ENCODE measurements at places on chromosomes 1 and 21.

- no peak for DNase-seq
Observed at GRCh38 chr1:116806671-116807070, 52.4 kb downstream of the CD2 start.

- no peak for DNase-seq
Observed at GRCh38 chr1:8427986-8428385, 110.1 kb downstream of the SLC45A1 start.

- DNase-seq, result no peak
Observed at GRCh38 chr1:192958350-192958749, 100.8 kb downstream of the UCHL5 start.

DNA sequence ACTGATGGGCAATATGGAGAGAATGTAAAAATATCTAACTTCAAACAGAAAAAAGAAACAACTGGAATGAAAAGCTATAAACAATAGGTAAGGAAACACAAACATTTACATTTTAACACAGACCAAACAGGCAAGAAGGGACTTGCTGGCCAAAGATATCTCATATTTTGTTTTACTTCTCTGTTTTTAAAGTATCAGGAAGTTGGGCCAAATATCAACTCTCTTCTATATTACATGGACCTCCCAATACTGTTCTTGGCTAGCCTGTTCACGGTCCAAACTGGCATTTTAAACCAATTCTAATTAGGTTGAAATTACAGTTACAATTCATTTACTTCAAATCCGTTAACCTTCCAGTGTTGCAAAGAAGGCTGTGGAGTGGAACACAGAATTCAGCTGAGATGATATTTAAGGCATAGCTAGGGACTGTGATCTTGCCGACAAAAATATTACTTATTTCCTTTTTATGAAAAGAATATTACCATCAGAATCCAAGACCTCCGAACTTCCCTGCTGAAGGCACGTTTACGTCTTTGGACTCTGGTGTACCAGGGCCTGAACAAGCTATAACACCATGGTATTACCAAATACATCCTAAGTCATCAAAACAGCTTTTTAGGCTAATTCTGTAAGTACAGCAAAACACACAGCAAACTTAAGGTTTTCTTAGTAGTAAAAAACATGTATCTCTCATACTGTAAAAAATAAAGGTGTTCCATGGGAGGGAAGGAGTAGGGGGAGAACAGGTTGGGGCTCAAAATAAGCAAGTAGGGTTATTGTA is 165.4 kb downstream of the RUNX1 start:
- no peak for DNase-seq

- no peak for DNase-seq
Observed at GRCh38 chr1:235781807-235782206, 84.9 kb downstream of the LYST start.

DNA sequence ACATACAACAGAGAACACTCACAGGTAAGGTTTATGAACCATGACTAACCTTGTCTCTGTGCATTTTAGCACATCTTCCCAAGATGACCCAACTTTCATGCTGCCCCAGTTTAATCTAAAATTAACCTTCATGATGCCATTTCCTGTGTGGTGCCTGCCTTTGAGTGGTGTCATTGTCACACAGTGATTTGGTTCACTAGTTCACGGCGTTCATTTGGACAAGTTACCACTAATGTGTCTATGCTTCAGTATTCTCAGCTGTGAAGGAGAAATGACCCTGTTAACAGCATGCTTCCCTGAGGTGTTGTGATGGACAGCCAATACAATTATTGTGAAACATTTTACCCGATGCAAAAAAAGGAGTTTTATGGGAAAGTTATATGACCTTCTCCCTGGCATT is 693.1 kb downstream of the RWDD3 start:
- no peak for DNase-seq

DNA sequence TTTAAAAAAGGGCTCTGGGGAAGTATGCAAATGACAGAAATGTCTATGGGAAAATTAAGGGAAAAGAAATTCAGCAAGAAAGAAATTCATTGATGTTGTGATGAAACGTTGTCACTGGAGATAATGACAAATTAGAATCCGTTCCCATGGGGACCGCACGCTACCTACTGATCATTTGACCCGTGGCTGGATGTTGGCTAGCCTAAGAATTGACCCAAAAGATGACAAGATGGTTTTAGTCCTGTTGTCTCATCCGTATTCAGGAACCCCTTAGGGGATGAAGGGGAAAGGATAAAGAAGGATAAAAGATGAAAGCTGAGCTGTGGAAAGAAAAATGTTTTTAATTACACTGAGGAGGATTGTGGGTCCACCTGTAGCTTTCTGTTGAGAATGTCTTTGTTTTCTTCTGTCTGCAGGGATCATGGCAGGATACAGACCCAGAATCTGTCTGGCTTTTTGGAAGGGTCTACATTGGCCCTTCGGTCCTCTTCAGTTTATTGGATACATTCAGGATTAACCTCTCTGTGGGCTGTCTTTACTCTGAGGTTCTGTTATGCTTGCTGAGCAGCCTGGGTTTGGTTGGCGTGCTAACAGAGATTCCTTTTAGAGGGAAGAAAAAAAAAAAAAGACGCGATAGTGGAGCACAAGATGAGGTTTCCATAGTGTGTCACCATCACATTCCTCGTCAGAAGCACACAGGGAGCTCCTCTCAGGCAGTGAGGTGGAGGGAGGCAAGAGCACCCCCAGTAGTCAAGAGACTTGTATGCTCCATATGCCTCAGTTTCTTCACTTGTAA is 106.2 kb downstream of the CACHD1 start:
- no peak for DNase-seq

DNA sequence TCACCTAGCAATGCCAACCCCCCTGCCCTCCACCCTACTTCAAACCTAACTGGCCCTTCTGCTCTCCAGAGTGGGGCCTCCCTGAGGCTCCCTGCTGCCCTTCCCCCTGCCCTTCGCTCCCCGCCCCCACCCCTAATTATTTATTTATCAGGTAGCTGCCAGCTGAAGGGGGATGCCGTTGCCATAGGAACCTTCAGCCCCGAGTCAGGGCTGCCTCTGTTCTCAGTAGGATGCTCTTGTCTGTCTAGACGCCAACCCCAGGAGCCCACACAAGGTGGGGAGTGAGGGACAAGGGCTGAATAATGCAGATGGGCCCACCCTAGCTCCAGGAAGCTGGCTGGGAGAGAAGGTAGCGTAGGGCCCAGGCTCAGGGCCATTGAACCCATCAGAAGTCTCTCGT is 41.1 kb downstream of the NKAIN1 start:
- peak; percentile 44 for DNase-seq

DNA sequence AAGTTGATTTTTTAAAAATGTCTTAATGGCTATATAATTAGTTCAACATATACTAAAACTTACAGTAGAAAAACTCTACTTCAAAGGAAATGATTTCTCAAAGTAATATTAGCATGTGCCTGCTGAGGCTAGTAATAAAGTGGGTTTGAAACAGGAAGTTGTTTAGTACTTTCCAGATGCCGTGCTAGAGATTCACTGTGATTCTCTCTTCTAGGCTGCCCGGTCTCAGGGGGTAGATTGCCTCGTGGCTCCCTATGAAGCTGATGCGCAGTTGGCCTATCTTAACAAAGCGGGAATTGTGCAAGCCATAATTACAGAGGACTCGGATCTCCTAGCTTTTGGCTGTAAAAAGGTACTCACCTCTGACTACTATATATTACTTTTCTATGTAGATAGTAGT is 9.1 kb downstream of the EXO1 start:
- no peak for DNase-seq

DNA sequence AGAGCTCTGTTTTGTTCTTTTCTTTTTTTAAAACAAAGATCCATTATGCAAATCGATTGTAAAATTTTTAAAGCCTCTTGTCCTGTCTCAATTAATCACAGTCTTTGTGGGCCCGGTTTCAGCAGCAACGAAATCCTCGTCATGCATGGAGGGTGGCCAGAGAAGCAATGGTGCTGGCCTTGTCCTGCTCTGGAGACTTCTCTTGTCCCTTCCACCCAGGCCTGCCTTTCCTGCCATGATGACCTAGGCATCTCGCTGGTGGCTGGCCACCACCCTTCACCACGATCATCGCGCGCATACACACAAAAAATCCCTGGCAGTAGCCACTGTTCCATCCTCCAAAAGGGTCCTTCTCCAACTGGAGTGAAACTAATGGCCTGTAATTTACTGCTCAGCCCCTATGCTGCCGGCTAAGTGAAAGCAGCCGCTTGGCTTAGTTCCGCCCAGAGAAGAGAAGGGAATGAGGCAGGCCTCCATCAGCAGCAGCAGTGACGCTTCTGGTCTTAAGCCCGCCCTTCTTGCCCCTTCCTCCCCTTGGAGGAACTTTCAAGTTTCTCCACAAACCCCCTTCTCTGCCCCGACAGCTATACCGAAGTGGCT is 309.5 kb downstream of the NPHP4 start:
- DNase-seq, result no peak

DNA sequence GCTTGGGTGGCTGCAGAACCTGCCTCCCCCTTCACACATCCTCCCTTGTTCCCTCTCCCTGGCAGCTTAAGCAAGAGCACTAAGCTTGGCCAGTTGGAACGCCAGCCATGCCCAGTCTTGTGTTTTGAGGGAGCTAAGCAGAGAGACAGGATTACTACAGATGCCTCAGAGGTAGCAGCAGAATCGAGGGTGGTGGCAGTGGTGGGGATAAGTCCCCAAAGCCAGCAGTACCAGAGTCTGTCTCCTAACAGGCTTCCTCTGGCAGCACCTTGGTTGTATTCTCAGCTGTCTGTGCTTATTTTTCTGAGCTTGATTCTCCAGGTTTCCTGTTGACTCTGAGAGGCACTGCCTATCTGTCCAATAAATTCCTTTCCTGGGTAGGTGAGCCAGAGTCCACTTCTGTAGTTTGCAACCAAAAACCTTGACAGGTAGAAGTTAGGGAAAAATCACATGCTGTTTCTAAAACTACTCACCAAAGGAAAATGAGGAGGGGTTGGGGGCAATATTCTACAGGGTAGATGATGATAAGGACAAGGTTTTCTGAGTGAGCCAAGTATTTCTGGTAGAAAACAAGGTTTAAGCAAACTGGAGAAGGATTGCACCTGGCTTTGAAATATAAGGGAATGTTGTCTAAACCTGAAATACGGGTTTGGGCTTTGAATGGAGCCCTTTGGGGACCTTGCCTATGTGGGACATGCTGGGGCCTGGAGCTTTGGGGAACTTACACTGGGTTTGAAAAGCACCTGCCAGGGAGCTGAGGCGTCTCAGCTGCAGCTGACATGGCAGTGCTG is 100.8 kb downstream of the PBX1 start:
- DNase-seq, result peak; percentile 55

- no peak for DNase-seq
Observed at GRCh38 chr1:5456090-5456811, 536.0 kb downstream of the NPHP4 start.

DNA sequence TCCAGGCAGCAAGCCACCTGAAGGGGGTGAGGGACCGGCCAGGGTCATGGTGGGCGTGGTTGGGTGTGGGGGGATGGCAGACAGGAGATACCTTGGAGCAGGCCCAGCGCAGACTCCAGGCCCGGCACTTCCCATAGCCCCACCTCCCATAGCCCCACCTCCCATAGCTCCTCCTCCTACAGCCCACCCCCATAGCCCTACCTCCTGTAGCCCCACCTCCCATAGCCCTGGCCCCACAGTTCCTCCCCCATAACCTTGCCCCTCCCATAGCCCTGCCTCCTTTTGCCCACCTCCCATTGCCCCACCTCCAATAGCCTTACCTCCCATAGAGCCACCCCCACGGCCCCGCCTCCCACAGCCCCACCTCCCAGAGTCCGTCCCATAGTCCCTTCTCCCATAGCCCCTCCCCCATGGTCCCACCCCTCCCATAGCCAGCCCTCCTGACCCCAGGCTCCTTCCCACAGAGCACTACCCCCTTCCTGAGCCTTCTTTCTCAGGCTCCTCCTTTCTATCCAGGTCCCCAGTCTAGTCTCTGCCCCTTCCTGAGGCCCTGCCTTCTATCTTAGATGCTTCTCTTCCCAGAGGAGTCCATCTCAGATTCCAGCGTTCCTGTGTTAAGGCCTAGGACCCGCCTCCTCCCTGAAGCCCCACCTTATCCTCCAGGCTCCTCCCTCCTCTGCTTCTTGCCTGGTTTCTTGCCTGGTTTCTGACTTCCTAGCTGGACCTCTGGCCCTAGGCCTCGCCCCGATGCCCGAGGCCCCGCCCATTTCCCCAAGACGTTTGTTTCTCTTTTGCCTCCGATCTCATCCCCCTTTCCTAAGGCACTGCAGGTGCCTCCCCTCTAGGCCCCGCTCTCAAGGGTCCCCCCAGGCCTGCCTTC is 46.8 kb downstream of the PTPRU start:
- DNase-seq, result peak; percentile 96

DNA sequence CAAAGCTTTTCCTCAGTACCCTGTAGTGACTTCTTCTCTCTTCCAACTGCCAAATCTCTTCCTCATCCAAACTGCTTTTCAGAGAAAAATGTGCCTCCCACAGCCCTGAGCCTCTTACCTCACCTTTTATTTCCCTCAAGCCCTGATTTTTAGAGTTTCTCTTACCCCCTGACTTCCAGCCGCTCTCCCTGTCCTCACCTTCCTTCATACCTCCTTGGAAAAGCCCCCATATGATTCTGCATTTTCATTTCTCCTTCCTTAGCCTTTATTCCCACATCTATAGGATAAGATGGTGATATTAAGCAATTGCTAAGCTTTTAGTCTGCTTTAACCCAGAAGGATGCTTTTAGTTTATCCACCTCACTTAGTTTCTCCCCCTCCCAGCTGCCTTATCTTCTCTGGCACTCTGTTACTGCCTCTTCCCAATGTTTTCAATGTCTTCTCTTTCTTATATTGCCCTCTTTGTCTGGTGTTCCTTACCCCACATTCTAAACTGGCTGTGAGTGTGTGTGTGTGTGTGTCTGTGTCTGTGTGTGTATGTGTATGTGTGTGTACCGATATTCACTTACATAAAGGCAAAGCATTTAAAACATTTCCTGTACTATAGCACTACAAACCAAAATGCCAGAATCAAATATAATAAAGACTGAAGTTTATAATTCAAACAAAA is at the start of gene CD1B:
TSS of gene CD1B (minus strand) at position 51 of the 670 bp plus-strand sequence. CDS start 108 bp downstream, outside the sequence.
- no peak for DNase-seq

GRCh38 chr1:64624218-64624713 is 120.6 kb upstream of the RAVER2 start:
- DNase-seq, result no peak

GRCh38 chr1:61184040-61184713 is 101.8 kb downstream of the NFIA start:
- DNase-seq, result peak; percentile 51

- no peak for DNase-seq
Observed at GRCh38 chr1:9291914-9292360, 757 bp upstream of the SPSB1 start.

All from iPS-NIHi11 (cell line).